ENCODE measurements at places on chromosomes 11 and 22.
A peak's percentile ranks its signal among the peaks of the same experiment; 100 is the strongest.

- DNase-seq: no peak
Measured at GRCh38 chr11:109043315-109043714, 378.4 kb downstream of the DDX10 start.

GRCh38 chr11:795634-796564 is 2.2 kb downstream of the SLC25A22 start:
- DNase-seq: peak; percentile 78

DNA sequence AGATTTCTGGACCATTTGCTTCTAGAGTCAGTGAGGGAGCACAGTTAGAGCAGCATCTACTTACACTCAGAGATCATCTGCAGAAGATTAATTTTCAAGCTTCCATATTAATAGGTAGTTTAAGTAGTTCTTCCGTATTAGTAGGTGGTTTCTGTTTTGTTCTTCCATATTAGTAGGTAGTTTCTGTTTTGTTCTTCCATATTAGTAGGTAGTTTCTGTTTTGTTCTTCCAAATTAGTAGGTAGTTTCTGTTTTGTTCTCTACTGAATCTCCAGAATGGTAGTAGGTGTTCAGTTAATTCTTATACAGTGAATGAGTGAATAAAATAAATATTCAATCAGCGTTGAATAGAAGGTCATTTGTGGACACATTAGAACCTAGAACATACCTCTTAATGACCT is 175.7 kb downstream of the TMEM135 start:
- no peak for DNase-seq

GRCh38 chr11:75802021-75802912 is 12.7 kb upstream of the UVRAG start:
- no peak for DNase-seq

DNA sequence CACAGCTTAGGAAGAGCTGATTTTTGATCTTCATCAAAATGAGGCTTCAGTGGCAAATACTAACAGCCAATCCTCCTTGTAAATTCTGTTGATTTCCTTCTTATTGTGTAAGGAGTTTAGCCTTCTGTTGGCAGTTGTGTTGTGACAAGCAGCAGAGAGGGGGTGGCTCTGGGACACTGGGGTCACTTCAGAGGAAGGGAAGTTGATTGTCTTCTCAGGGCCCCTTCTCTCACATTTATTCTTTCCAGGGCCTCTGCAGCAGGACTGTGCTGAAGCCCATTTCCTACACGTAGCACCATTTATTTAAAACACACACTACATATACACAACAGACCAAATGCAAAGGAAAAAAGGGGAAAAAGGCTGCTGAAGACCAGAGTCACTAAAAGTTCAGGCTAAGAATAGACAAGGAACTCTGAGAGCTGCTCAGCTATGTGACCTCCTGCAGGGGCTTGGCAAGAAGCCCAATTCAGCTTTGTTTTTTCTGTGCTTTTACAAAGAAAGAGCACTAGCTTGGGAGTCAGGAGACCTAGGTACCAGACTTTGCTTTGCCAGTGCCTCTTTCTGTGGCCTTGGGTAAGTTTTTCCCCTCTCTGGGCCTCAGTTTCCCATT is 28.3 kb upstream of the UPB1 start:
- DNase-seq: no peak

DNA sequence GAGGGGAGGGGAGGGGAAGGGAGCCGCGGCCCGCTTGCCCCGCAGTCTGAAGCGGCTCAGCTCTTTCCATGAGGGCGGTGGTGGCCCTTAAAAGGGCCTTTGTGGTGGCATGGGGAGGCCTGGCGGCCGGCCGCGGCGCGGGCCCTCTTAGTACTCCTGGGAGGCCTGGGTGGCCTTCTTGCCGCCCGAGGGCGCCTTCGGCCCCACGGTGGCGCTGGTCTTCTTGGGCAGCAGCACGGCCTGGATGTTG is 6.9 kb downstream of the DPAGT1 start:
- peak; percentile 82 for DNase-seq

DNA sequence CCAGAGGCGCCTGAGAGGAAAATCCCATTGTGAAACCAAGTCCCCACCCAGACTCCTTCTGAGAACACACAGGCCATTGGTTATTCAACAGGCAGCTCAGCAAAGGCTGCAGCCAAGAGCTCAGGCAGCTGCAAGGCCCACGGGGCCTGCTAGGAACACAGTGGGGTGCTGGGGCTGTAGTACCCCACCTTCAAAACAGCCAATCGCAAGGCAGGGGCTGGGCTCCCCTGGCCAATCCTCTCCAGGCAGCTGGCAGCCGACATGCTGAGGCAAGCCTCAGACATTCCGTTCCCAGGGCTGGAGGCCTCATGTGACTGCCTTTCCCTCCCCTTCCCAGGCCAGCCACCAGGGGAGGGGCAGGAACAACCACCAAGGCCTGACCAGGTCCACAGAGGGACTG is 6.6 kb downstream of the PRODH start:
- DNase-seq: no peak

DNA sequence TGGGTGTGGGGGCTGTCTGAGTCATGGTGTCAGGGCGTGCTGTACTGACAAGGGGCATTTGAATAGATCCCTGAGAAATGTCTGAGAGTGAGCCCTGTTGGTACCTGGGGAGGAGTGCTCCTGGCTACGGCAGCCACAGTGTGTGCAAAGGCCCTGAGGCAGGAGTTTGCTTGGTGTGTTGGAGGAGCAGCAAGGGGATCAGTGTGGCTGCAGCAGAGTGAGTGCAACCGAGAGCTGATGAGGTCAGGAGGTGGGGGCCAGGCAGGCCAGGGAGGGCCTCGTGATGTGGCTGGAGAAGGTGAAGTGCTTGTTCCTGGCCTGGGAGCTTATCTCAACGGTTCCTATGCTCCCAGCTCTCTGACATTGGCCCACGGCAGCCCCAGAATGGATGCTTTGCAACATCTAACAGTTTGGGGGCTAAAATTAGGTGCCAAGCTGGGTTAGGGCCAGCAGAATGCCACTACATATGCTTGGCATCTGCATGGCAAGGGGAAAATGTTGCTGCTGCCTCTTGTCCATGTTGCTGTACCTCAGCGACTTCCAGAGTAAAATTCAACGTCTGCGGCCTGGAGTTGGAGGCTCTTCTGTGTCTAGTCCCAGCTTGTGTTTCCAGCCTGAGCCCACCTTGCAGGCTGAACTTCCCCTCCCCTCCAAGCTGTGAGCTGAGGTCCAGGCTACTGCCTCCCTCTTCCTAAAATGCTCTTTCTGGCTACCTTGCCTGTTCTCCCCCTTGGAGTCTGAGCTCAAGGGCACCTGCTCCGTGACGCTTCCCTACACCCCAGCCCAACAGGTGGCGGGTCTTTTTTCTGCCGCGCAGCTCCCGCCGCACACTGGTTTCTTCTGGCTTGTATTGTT is 48.2 kb upstream of the MYEOV start:
- DNase-seq: no peak

- peak; percentile 10 for DNase-seq
Measured at GRCh38 chr22:44364751-44365130, 52.0 kb upstream of the SHISAL1 start.

- no peak for DNase-seq
Measured at GRCh38 chr11:88555018-88555828, 217.7 kb upstream of the CTSC start.

DNA sequence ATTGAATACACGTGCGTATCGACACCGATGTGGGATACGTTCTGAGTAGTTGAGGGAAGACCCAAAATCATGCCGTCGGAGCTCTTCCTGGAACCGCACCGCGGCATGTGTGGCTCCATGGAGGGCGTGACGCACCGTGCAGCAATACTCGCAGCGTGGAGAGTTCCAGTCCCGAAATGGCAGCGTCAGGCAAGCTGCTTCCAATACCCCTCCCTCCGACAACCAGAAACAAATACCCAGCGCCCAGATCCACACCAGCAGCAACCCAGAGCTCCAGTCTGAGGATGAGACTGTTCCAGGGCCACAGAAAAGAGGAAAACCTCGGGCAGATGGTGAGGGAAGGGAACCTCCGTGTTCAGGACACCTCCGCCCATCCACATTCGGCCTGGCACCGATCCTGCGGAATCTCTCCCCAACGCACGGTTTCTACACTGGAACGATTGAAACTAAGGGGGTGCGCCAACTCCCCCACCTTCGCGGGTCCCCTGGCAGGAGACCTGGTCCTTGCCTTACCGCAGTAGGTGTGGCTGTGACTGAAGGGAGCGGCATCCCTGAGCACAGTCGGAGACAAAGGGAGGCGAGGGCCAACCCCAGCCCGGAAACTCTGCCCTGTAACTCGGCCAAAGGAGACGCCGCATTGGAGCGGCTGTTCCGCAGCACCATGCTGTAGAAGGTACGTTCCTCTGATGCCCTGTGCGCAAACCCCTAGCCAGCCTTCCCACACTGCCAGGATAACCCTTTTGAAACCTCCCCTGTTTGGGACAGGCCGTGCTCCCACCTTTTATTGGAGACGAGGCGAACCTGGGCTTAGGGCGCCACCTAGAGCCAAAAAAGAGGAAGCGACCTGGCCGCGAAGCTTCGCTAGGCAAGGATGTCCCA is 28.2 kb downstream of the DBX1 start:
- peak; percentile 79 for DNase-seq

All from glutamatergic neuron (in vitro differentiated cells).